Stimulated activated CD4-positive, alpha-beta T cell treated with anti-CD3 and anti-CD28 coated beads, Interleukin-1b, Interleukin-23, amount 100 ng/mL, for 48 hours (primary cell): ENCODE measurements at places on chromosomes 11 and 22.

GRCh38 chr11:45751430-45751829 is 53.5 kb upstream of the SLC35C1 start:
- no peak for DNase-seq

DNA sequence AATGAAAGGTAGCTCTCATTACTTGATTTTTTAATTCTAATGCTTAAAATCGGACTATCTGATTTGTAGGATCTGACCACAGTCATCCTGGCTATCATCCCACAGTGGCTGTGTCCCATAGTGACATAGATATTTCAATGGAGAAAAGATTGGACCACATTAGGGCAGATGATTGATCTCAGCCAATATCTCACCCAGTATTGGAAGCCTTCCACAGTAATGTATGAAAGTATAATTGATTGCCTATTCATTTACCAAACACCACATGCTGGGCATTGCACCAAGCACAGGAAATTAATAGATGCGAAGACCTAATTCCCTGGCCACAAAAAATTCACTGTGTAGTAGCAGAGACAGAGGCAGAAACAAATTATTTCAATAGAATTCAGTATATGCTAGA is 37.6 kb downstream of the FZD4 start:
- no peak for DNase-seq

GRCh38 chr22:20172141-20172613 is 21.3 kb upstream of the CCDC188 start:
- DNase-seq: no peak

- DNase-seq: no peak
Observed at GRCh38 chr11:77384571-77384970, 83.1 kb upstream of the GDPD4 start.

DNA sequence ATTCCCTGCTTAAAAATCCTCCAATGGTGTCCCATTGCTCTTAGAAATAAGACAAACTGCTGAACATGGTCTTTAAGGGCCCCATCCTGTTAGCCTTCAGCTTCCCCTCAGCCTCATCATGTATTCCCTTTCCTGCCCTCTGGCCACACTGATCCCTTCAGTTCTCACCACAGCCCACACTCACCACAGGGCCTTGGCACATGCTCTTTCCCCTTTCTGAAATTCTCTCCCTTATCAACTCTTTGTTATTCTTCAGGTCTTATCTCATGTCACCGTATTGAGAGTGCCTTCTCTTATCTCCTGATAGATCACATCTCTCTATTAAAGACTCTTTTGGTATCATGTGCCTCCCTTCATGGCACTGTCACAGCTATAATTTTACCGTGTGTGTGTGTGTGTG is 167.8 kb upstream of the MPPED2 start:
- no peak for DNase-seq

GRCh38 chr11:76735841-76736240 is 47.3 kb upstream of the TSKU start:
- no peak for DNase-seq

GRCh38 chr22:47251911-47252310 is 489.5 kb downstream of the TBC1D22A start:
- DNase-seq: no peak

GRCh38 chr11:107816028-107816427 is 42.6 kb downstream of the SLC35F2 start:
- no peak for DNase-seq

GRCh38 chr11:117876341-117877119 is at the start of gene FXYD6:
Gene FXYD6, minus strand, starts transcription at chr11:117876658. Its CDS starts 33,882 bp downstream, at chr11:117842776.
- no peak for DNase-seq

DNA sequence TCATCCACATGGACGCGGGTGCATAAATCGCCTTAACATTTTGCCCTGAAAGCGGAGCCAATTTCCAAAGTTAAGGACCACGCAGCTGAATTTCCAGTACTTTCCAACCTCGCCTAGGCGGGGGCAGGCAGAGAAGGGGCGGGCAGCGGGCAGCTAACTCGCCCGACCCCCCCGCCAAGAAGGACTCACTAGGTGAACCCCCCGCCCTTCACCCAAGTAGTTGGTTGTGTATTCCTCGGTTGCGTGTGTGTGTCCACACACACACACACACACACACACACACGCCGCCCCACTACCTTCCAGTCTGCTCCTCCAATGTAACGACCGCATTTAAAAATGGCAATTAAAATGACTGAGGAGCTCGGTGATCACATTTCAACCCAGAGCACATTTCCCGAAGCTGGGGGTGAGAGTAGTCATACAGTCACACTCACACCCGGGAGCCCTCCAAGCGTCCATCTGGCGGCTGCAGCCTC is 1.4 kb downstream of the TENM4 start:
- no peak for DNase-seq

DNA sequence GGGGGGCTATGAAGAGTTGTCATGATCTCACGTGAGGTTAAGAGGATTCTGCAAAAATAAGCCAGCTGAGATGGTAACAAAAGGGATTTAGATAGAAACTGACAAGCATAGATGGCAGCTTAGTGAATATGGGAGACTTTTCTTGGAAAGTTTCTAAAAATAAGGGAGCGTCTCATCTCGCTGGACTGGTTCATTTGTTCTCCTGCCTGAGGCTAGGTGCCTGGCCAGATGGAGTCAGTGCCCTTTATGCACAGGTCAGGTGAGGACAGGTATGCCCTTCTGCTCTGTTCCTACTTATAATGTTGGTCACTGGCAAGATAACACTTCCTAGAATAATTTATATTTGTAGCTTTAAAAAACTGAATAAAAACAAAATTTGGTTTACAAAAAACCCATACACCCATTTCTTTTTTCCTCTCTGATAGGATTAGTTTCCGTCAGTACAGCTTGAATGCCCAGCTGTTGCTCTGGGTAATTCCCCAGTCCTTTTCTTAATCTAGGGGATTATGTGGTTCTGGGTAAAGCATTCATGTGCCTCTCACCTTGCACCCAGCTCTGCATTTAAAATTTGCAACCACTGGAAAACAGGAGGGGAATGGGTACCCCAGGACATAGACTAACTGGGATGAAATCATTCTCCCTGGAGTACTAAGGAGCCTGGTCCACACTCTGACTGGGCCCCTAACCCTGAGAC is 90.0 kb downstream of the AMOTL1 start:
- no peak for DNase-seq

DNA sequence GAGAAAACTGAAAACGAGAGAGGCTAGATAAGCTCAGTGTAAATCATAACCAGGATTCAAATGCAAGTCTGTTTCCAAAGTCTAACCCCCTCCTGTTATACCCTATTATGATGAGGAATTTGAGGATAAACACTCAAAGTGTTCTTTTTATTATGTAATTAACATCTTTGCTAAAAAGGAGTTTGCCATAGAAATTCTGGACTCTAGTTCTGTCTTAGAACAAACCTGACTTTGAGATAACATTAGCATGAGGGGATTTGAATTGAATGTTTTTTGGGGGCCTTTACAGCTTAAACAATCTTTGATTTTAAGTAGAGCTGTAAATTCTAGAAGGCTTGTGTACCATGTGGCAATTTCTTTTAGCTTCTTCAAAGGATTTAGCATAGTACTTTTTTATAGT is 9.5 kb downstream of the C11orf54 start:
- no peak for DNase-seq

- DNase-seq: no peak
Observed at GRCh38 chr11:8586805-8587204, 7.2 kb downstream of the STK33 start.

- DNase-seq: no peak
Observed at GRCh38 chr11:94153320-94153719, 24.7 kb downstream of the PANX1 start.

- DNase-seq: no peak
Observed at GRCh38 chr11:94922321-94923003, 50.9 kb downstream of the CWC15 start.

DNA sequence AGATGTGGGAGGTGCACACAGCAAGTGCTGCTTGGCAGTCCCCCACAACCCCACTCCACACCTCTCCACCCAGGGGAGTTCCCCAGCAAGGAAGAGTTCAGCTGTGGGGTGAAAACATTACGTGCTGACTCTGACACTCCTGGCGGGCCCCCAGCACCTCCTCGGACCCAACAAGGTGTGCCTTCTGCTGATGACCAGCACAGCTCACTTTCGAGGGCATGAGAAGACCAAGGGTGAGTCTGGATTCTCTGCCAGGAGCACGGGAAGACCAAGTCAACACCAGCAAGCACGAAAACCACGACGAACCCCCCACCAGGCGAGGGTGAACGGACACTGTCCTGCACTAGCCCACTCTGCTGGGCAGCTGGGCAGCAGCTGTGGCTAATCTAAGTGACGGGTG is 1.4 kb downstream of the ALG12 start:
- DNase-seq: no peak

- no peak for DNase-seq
Observed at GRCh38 chr22:19220867-19221266, 42.3 kb upstream of the SLC25A1 start.

DNA sequence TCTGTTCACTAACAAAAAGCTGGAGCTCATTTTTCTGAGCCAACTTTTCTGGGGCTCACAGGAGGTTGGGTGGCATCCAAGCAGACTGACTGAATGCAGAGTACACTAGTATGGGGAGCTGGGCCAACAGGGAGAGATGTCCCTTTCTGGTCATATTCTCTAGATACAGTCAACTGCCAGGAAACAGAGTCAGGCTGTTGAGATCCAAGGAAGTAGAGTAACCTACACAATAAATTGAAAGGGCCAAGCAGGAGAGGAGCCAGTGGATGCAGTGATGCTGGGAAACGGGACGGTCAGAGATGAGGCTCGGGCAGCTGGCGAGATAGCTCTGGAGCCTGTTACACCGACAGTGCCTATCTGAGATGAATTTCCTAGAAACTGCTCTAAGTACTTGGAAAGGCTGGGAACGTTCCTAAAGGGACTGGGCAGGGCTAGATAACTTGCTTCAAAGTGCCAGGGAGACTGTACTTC is 71.1 kb downstream of the LARGE2 start:
- DNase-seq: no peak

- DNase-seq: no peak
Observed at GRCh38 chr11:2293984-2294925, 7.5 kb downstream of the C11orf21 start.

- DNase-seq: no peak
Observed at GRCh38 chr11:18193010-18193409, 20.4 kb downstream of the MRGPRX4 start.

DNA sequence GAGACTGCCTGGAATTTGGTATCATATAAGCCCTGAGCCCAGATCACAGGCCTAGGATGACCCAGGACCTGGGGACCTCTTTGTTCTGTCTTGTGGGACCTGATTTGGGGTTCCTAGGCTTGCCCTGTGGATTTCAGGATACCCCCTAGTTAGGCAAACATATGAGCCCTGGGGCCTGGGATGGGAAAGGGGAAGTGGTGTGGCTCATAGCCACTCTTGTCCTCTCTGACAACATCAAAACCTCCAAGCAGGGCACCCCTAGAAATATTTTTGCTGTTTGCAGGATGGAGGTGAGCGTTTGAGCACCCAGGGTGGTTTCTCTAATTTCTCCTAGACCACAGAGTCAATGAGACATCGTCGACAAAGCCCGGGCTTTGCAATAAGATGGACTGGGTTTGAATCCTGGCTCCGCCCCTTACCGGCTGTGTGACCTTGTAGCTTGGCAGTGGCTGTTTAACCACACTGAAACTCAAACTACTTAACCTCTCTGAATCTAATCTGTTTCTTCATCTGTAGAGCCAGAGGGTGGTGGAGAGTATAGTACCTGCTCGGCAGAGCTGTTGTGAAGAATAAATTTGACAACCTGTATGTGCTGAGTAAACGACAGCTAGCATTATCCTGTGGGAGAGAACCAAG is 5.3 kb upstream of the LRRC10B start:
- DNase-seq: no peak

DNA sequence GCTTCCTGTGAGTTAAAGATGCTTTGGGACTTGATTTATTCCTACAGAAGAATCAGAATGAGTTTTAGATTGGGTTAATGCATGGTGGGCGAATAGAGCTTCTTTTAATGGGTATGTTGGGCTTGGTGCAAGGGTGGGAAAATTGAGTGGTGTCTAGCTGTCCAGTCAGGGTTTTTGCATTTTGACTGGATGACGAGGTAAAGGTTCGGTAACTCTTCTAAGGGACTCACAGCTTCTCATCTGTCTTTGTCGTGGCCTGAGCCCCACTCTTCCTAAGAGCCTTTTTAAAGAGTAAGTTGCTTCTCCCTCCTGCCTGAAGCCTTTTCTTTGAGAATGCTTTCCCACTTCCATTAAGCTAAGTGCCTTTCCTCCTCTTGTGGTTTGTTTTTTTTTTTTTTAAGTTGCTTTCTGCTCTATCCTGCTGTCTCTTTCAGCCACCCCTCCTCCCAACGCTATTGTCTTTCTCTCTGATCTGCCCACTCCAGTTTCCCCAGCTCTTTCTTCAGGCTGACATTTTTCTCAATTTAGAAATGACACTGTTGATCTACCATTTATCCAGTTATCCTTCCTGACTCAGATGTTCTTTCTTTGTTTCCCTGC is 1.1 kb downstream of the DPF2 start:
- no peak for DNase-seq

- no peak for DNase-seq
Observed at GRCh38 chr11:74001822-74002286, 7.0 kb downstream of the UCP3 start.

DNA sequence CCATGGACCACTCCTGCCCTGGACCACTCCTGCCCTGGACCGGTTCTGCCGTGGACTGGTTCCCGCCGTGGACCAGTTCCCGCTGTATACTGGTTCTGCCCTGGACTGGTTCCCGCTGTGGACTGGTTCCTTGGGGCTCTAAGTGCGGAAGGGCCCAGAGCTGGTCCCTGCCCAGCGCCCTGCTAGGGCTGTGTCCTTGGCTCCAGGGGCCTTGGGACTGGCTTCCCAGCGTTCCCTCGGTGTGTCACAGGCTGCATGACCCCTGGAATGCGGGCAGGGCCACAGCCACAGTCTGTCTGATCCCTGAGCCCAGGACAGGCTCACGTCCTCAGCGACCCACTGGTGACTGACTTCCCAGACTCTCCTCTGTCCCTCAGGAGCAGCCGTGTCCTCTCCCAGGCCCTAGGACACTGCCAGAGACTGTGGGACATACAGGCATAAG is 412.2 kb downstream of the TBC1D22A start:
- DNase-seq: no peak

DNA sequence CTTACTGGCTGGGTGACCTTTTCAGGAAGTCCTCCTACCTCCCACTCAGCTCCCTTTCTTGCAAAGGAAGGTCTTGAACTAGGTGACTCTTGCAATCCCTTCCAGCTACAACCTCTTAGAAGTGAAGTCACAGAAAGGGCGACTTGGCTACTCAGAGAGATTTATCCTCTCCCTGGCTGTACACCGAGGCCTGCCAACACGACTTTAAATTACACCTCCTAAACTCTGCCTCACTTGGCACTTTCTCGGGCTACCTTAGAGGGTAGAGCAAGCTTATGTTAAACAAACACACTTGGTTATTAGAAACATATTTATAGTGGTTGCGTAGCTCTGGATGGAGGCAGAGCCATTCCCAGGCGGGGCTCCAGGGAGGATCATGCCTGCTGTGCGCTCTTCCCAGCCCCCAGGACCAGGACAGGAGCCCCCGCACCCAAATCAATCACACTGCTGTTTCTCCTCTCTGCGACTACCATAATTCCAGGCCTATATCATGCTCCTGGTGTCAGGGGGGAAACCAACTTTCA is 358.4 kb downstream of the BUD13 start:
- no peak for DNase-seq
